ENCODE measurements at places on chromosomes 2 and 18.
A peak's percentile ranks its signal among the peaks of the same experiment; 100 is the strongest.

GRCh38 chr18:35190948-35191697 is 49.7 kb upstream of the ZNF397 start:
- peak; percentile 56 for DNase-seq

DNA sequence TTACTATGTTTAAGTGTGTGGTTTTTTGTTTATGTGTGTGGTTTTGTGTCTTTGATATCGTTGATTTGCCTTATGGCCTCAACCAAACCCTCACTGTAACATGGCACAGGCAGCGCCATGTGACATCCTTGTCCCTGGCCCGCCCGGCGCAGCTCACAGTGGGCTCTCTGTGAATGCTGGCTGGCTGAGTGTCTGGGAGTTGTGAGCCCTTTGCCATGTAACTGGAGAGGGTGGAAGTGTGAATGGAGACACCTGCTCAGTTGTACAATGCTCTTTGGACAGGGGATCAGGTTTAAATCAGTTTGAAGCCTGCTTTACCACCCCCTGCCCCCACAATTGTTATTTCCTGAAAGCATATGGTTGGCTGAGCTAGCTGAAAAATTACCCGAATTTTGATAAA is 41.8 kb downstream of the TCF7L1 start:
- no peak for DNase-seq

- no peak for DNase-seq
Measured at GRCh38 chr2:65292106-65292400, 64.4 kb downstream of the ACTR2 start.

DNA sequence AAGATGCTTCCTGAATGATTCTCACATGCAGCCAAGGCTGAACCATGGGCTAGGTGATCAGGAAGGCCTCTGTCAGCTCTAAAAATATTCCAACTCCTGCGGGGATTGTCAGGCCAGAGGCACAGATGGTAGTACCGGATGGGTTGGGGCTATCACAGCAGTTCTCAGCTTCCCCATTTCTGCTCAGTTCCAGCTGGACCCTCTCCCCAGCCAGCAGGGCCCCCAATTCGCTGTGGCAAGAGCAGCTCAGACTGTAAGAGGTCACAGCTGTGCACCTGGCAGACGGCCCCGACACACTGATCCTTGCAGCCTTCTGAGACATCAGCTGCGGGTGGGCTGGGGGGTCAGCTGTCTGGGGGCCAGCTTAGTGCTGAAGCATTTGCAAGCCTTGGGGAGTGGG is 43.6 kb upstream of the TCF7L1 start:
- DNase-seq: no peak

DNA sequence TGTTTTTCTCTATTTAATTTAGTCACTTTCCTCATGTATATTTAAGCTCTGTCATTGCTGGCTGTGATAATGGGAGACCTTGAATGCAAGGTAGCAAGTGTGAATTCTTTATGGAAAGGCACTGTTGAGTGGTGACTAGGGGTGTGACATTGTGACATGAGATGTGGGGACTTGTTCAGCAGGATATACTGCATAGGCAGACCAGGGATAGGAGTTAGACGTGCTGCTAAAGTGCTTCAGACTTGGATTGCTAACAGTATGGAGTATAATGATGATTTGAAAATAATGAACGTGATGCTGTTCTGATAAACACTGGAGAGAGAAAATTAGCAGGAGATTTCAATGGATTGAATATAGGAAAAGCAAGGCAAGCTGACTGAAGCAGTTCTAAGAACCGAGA is 135.1 kb downstream of the NCOA1 start:
- no peak for DNase-seq

DNA sequence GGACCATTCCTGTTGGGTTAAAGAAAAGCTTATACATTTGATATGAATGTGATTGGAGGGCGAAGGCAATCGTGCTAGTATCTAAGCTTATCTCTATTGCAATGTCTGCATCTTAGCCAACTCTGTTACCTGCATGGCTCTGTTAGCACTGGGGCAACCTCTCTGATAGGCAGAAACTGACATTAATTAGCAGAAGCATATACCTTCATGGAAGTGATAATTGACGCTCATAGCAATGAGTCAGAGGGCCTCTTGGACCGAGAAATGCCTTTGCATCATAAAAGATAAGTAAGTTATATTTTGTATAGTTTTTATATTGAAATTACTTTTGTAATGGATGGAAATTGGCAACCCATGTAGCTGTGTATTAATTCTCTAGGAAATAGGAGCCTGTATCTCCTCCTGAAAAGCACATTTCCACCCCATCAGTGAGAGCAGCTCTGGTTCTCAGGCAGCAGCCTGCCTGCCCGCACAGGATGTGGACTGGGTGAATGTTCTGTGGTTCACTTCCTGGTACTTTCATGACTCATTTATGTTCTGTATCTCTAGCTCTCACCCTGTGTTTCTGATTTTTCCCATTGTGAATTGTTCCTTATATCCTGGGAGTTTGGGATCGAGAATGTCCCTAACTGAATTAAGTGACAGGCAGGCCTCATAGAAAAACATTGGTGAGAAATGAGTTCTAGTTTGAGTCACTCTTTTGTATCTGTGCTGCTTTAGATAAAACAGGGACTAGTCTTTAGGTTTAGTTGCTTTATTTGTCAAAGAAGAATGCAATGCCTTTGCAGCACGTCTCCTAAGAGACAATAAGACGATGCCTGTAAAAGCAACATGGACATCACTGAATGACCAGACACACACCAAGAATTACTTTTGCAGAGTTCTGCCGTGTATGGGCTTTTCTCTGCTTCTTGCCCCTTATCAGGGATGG is 344.9 kb downstream of the DCDC2C start:
- peak; percentile 68 for DNase-seq

- no peak for DNase-seq
Measured at GRCh38 chr18:22637787-22638186, 220.1 kb upstream of the CTAGE1 start.

DNA sequence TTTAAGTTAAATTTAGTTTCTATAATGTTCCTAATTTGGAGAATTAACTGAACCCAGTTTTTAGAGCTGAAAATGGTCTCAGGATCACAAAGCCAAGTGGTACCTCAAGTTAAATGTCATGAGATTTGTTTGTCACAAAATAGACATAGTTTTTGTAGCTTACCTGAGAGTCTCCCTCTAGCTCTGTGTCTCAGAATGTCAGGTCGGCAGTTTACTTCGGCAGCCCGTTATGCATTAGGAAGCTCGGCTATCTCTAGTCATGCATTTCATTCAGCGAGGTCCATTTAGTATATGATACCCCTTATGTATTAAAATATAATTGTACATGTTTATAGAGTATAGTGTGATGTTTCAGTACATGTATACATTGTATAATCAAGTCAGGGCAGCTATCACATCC is 155.6 kb downstream of the EML6 start:
- no peak for DNase-seq

DNA sequence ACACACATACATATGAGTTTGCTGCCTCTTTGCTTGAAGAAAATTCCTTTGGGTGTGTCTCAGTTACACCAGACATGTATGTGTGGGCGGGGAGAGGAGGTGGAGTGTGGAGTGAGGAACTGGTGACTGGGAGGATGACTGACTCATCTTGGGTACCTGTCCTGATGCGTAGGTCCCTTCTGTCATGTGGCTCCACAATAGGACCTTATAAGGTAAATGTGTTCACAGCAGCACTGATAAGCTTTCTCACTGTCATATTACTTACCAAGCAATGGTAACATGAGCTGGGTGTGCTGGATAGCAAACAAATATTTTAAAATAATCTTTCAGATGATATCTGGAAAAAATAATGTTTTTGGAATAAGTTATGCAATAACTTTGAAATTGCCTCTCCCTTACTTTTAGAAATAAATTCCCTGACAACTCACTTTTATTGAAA is 45.1 kb downstream of the SLC9A2 start:
- DNase-seq: no peak

DNA sequence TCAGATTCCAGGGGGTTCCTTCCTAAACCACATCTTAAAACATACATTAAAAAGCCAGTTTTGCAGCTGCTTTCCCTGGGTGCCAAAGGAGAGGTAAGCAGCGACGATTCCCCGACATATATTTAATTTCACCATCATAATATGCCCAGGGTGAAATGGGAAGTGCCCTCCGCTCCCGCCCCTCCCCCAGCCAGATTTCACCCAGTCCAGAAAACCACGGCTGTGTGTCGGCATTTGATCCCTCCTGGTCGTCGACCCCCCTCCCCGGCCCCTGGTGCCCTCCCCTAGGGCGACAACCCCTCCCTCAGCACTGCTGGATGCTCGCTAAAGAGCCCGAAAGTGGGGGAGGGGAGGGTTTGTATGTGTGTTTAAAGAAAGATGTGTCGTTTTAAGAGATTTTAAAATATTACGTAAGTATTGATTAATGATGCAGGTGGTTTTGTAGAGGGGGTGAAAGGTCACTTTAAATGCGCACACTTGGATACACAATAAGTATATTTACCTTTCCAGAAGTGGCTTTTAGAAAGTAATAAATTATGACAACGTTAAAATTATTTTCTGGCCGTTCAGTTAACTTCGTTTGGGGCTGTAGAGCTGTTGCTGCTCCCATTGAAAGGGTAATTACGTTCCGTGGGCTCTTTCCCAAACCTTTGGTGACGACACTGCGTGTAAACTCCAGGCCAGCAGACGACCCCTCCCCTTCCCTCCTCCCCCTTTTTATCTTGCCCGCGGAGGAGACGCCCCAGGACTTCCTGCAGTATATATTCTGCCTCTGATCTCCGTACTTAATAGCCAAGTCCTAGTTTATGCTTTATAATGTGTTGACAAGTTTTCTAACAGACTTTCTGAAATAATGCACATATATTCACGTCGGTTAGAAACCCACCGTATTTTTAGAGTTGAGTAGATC is 3.4 kb upstream of the BCL11A start:
- no peak for DNase-seq

GRCh38 chr2:226882606-226883005 is 46.8 kb downstream of the RHBDD1 start:
- no peak for DNase-seq

- DNase-seq: no peak
Measured at GRCh38 chr18:22913861-22914260, 19.3 kb upstream of the RBBP8 start.

- DNase-seq: no peak
Measured at GRCh38 chr2:104932243-104932642, 78.3 kb downstream of the POU3F3 start.

DNA sequence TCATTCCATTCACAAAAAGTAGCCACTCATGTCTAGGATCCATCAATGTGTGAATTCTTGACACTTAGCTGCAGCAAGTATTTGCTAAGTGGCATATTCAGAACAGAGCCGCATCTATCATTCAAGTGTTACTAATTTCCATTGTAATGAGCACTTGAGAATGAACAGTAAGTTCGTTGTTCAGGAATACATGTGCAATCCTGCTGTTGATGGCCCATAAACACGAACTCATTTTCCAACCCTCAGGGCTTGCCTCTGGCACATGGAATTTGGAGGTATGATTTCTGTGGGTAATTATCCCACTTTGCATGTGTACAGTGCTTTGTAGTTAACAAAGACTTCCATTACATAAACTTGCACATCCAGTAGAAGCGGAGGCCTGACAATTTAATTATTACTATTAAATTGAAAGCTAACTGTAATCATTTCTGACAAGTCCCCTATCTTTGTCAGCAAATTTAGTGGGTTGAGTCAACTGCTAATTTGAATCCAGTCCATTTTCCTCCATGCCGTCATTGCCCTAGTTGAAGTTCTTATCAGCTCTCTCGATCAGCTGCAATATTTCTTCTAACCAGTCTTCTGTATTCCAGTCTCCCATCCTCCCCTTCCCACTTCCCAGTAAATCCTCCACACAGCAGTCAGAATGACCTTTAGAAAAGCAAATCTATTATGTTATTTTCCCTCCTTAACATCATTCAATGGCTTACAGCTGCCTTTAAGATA is 116.0 kb upstream of the AQP4 start:
- no peak for DNase-seq

DNA sequence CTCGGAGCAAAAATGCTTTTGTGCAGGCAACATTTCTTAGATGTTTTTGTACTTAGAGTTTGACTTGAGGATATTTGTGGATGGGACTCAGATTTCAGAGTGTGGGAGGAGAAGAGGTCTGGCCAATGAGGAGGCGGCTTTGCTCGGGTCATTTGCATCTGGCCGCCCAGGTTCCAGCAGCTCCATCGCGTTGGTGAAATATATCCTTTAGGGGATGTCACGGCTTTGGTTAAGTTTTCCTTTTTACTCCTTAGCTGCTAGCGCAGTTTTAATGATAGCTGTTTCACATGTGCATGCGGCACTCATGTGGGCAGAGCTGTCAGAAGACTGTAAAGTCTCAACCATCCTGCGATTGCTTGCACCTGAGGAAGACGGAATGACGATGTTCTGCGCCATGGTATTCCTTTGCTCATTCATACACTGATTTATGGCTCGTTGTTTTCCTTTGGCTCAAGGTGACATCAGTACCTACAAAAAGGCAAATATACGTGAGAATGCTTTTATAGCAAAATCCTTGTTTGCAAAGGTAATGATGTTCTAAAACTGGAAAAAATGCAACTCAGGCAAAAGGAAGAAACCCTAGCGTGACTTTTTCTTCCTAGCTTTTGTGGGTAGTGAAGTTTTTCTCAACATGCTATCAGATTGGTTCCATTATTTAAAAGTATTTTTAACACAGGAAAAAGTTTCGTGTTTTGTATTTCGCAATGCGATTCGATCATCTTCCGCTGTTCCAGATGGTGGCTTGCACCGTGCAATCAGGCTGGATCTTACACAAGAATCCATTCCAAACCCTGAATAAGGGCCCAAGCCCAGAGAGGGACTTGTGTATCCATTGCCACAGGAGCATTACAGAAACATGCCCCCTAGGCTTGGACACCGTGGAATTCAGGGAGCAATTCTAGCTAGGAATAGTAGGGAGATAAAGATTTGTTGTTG is 70.5 kb upstream of the ZNF516 start:
- DNase-seq: peak; percentile 98

DNA sequence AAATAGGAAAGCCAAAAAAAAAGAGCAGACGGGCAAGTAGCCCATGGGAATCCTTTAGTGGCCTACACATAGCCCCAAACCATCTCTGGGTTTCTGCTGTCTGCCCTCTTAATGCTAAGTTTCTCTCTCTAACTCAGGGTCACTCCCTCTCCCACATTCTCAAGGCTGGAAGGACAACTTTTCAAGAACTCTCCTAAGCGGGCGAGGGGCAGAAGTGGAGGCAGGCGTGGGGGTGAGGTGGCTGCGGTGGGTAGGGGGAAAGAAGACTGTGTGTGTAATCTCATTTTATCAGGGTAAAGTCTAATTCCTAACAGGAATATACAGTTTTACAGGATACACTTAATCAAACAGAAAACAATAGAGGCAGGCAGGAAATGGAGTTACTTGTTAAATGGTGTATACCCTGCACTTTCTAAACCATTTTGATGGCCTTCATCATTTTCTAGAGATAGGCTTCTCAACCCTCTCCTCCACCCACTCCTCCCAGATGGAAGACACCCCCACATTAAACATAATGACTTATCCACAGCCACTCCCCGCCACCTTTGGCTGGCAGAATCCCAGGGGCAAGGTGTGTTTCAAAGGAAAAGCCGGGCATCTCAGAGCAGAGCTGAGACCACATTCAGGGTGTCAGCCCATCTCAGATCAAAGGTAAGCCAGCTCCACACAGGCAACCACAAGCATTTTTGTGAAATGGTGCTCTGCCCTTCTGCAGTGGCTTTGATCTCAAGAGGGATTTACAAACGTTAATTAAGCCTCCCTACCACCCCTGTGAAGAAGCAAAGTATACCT is 6.8 kb downstream of the SMAD7 start:
- DNase-seq: no peak
